ENCODE measurements at places on chromosomes 1 and 21.
A peak's percentile ranks its signal among the peaks of the same experiment; 100 is the strongest.

- DNase-seq, result no peak
Observed at GRCh38 chr1:5725406-5725805, 266.8 kb downstream of the NPHP4 start.

DNA sequence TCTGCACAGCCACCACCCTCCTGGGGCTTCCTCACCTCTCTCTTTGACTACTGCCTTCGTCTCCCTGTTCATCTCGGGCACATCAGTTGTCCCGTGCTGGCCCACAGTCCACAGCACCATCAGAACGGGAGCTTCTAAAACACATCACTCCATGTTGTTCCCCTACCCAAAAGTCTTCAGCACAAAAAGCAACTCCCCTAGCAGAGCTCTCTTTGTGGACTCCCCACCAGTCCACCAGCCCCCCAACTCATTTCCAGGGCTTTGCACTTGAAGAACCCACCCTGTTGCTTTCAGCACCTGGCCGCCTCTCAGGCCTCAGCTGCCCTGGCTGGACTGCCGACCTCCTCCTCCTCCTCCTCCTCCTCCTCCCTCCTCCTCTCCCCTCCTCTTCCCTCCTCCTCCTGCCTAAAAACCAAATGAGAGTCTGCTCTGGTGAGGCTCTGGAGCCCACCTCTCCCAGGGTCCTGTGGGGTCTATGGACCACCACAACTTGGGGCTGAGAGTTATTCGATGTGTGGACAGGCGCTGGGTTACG lies 251.2 kb upstream of the VAMP3 start:
- no peak for DNase-seq

GRCh38 chr1:77687519-77687906 lies 5.1 kb upstream of the ZZZ3 start:
- peak; percentile 53 for DNase-seq

DNA sequence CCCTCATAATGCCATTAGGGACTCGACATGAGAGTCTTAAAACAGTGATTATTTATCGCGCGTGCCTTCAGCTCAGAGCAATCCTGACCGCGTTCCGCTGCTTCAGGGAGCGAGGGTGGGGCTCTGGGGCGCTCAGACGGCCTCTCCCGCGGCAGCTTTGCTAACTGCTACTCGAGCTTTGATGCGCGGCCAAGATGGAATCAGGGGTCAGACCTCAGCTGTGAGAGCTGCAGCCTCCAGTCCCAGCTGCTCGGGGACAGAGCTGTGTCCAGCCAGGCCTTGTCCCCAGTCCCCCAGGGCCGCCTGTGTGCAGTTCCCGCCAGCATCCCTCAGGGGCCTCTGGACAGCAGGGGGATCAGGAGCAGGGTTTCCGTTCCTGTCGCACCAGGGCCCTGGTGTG lies 104.6 kb upstream of the TTC34 start:
- no peak for DNase-seq

GRCh38 chr21:34612056-34612455 lies 2.9 kb downstream of the RCAN1 start:
- DNase-seq, result no peak

GRCh38 chr1:92784639-92785500 lies at the start of gene EVI5:
Gene EVI5 (minus strand): TSS chr1:92785108. CDS start chr1:92736546, 48,562 bp downstream.
- DNase-seq, result peak; percentile 96

DNA sequence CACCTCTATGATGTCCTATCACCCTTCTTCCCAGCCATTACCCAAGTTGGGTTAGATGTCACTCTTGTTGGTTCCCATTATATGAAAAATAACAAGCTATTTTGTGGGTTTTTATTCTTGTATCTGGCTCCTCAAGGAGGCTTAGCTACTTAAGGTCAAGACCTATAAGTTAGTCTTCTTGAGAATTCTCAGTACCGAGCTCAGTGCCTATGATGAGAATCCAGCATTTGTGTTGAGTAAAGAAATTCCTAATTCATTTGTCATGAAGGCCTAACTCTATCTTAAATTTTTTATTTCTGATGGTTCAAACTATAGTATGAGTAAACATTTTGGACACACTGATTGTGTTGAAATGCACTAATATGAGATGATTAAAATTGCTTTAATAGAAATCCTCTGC lies 15.9 kb downstream of the NUF2 start:
- DNase-seq, result no peak

DNA sequence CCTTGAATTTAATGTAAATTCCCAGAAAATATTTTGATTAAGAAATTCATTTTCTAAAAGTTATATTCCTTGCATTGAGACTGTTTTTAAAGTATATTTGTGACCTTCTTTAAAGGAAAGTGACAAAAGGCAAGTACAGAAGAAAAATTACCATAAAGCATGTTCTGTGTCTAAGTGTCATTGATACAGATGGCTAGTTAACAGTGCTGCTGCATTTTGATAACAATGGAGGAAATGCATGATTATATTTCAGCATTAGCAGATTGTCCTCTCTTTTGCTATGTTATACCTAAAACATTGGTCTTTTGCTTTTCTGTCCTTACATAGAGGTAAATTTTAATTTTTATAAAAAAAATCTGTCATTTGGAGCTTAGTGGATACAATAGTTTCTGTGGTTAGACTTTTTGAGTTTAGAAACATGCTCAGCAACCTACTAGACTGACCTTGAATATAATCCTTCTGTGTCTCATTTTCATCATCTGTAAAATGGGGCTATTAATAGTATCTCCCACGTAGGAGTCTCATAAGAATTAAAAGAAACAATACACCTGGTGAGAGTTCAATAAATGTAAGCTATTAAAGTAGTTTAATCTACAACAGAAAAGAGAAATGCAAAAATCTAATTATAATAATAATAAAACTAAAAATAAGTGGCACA lies 51.1 kb upstream of the RGS21 start:
- DNase-seq, result no peak

DNA sequence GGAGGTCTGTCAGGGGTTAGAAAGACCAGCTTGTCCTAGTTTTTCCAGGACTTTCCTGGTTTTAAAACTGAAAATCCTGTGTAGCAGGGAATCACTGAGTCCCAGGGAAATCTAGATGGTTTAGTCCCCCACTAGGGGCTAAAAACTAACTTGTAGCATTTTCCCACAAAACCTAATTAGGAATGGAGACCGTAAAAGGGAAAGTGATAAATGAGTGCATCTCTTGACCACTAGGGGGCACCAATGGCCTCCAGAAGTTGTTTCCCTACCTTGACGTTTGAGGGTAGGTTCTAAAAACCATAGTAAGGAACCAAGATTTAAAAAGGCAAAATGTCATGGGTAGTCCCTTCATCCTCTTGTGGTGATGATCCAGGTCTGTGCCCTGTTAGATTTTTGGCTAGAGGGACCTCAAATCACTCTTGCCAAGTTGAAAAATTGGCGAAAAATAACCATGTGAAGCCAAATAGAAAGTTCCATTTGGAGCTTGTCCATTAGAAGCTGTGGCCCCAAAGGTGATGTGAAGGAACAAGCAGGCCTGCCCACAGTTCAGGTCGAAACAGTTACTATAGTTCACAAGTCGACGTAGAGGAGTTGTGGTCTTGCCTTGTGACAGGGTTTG lies 24.5 kb downstream of the CLIC6 start:
- DNase-seq, result peak; percentile 70

DNA sequence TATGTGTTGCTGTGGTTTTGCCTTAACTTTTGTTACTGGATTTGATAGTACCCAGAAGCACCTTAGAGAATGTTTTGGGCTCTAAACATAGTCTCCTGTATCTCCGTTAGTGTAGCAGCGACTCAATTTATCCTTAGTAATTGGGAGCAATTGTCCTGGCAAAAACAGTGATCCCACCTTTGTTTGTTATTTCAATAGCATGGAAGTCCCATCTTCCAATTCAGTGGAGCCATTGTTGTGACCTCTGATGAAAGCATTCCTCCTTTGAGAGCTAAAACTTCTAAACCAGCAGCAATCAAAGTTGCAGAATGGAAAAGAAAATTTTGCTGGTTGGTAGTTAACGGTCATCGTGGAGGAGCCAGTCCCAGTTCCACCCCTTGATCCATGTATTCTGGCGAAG lies 34.7 kb downstream of the RTCA start:
- DNase-seq, result no peak

DNA sequence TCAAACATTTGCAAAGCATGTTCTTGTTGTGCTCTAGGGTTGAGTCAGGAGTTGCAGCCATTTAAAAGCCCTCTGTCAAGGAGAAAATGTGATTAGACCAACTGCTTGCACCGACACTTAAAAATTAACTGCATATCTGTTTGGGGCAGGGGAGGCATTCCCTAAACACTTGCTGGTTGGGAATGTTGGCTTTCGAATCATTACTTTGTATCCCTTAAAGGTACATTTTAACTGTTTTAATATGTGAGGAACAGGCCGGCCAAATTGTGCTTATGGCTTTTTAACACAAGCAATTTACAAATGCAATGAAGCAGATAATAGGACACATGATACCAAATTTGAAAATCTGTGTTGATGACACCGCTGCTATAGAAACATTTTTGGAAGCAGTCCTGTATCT lies 159.1 kb downstream of the LHX8 start:
- DNase-seq, result no peak

GRCh38 chr1:12544357-12544756 lies 73.7 kb downstream of the DHRS3 start:
- DNase-seq, result no peak

- DNase-seq, result peak; percentile 22
Observed at GRCh38 chr1:61581251-61581650, 143.7 kb downstream of the TM2D1 start.

- DNase-seq, result no peak
Observed at GRCh38 chr21:44836349-44836665, 18.4 kb upstream of the SUMO3 start.

GRCh38 chr1:47731730-47732129 lies 265.5 kb downstream of the TRABD2B start:
- DNase-seq, result no peak

DNA sequence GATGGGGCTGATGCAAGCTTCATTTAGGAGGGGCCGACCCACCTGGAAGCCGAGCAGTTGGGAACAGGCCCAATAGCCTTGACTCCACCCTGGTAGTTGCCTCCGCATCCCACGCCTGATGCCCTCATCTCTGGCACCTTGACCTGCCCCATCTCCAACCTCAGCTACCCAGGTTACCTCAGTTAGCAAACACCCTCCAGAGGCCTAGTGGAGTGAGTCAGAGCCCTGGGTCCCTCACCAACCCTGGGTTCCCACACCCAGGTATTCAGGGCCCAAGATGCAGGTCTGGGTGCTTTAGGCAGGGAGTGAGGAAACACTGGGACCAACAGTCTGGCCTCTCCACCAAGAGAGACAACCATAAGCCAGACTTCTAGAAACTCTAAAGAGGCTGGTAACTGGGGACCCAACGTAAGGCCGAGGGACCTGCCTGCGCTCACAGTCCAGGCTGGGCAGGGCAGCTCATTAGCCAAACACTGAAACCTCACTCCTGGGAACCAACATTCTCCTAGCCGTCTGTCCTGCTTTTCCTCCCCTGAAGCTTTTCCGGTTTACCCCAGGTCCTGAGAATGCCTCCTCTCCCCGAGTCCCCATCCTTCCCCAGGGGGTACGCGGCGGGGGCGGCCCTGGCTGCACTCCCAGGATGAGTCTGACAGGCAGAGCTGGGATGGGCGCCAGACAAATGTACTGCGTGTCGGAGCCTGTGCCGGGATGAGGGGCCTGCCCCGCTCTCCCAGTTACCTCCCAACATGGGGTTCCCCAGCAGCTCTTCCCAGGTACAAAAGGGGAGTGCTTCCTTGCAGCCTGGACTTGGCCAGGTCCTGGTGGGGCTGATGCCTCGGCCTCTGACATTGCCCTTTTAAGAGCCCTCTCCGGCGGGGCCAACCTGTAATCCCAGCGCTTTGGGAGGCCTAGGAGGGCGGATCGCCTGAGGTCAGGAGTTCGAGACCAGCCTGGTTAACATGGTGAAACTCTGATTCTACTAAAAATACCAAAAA lies 8.9 kb upstream of the CELSR2 start:
- peak; percentile 80 for DNase-seq

GRCh38 chr1:212453156-212453857 lies 20.6 kb downstream of the NENF start:
- DNase-seq, result no peak

DNA sequence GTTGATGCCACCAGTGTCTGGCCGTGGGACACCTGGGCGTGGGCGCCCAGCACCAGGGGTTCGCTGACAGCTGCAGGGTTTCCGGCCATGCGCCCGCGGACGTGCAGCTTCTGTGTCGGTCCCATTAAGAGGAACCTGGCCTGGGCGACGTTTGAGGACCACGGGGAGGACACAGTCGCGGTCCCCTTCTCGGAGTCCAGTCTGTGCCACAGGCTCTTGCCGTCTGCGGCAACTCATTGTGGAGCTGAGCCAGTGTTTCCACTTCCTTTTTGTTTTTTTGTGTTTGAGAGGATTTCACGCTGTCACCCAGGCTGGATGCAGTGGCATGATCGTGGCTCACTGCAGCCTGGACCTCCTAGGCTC lies 1.6 kb upstream of the C1orf159 start:
- no peak for DNase-seq

GRCh38 chr21:40194185-40194980 lies 327.1 kb downstream of the PCP4 start:
- no peak for DNase-seq

DNA sequence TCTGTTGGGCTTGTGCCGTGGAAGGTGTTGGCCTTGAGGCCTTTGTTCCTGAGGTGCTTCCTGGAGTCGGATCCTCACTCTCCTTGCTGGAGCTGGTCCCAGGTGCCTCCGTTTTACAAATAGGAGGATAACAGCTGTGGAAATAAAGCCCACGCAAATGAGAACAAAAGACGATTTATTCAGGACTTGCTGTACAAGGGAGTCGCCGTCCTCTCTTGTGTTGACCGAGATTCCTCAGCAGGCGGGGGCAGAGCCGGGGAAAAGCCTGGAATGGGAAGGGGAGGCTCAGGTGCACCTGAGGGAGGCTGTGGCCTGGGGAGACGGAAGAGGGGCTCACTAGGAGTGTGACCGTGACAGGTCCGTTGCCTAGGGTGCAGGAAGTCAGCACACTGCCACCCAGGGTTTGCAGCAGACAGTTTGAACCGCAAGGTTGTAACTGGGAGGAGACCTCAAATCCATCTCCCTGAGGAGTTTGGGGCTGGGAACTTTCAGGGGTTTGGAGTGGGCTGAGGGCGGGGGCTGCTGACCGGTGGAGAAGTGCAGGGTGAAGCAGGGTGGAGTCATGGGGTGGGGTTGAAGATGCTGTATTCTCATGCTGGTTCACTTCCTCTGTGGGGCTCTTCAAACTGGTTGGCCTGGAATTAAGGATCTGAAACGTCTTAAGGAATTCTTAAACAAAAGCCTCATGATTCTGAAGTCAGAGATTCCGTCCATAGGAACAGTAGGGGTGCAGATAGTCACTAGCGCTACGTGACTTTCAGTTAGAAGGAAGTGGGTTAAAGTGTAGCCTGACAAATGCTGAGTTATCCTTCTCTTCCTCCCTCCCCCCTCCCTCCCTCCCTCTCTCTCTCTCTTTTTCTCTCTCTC lies 2.6 kb upstream of the CSTB start:
- no peak for DNase-seq

GRCh38 chr1:90722874-90723589 lies 5.9 kb upstream of the BARHL2 start:
- no peak for DNase-seq

- DNase-seq, result peak; percentile 4
Observed at GRCh38 chr1:195202241-195202640, 1406.0 kb downstream of the KCNT2 start.

- DNase-seq, result no peak
Observed at GRCh38 chr1:57124170-57124569, 158.4 kb upstream of the C8B start.
